Caco-2 (cell line): ENCODE measurements at places on chromosomes 4 and X.

DNA sequence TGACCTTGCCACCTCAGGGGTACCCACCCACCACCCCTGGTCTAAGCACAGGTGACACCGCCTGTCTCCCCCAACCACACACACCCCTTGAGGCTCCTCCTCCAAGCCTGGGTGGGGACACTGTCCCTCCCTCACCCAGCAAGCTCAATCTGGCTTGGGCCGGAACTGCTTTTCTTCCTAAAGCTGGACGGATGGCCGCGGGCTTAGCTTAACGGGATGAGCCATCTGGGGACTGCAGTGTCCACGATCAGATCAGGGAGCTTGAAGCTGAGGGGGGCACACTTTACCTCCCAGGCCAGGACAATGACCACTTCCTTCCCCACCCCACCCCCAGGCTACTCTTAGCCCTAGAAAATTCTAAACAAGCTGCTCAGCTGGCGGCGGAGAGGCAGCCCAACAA, 1.0 kb upstream of the SLC6A8 start:
- H3K4me3 ChIP-seq = peak overlapping the region; percentile 35
- H3K27me3 ChIP-seq = no peaks in the 10 kb centered on the region
- no peaks in the 10 kb centered on the region for H3K4me1 ChIP-seq
- H3K36me3 ChIP-seq = no peaks in the 10 kb centered on the region

GRCh38 chr4:64799751-64800150, 390.5 kb upstream of the TECRL start:
- no peaks in the 10 kb centered on the region for H3K4me1 ChIP-seq
- H3K27me3 ChIP-seq = no peaks in the 10 kb centered on the region
- DNase-seq = no peak
- H3K36me3 ChIP-seq = no peaks in the 10 kb centered on the region

DNA sequence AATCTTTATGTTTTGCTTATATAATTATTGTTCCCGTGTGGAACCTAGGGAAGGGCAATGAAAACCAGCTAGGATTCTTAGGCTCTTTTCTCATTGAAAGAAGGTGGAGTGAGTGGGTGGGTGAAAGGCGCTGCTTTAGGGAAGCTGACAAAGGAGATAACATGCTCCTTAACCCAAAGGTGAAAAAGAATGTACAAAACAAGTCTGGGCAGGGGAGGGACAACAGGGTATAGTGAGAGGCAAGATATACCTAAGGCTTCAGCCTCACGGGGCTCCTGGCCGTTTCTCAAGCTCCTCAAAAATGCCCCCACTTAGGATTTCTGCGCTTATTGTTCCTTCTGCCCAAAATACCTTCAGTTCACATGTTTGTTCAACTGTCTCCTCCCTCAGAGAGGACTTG, 1.8 kb downstream of the SH2D1A start:
- no peaks in the 10 kb centered on the region for H3K4me1 ChIP-seq
- DNase-seq = no peak
- no peaks in the 10 kb centered on the region for H3K36me3 ChIP-seq
- no peak overlapping the region for H3K27ac ChIP-seq

- no peaks in the 10 kb centered on the region for H3K36me3 ChIP-seq
- H3K4me1 ChIP-seq = no peaks in the 10 kb centered on the region
- H3K4me3 ChIP-seq = no peak overlapping the region
- no peak overlapping the region for H3K27ac ChIP-seq
Observed at GRCh38 chr4:183321079-183321478, 1.0 kb upstream of the CLDN22 start.

DNA sequence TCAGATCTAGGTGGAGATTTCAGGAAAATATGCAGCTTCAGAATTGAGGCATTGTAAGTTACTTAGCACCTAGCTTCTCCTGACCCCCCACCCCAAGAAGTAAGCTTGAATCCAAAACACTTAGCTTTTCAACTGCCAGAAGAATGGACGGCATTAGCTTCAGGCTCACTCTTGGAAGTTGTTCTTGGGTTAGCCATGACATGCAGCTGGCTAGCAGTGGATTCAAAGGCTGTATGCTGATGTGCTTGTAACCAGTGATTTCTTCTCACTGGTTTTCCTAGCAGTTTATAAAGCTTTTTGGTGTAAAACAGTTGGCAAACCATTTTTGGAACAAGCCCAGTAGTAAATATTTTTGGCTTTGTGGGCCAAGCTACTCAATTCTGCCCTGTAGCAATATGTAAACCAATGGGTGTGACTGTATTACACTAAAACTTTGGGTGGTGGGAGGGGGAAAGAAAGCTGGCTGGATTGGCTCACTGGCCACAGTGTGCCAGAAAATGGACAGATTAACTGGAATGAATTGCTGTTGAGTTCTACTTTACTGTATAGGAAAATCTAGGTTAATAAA, 85.6 kb downstream of the SHROOM2 start:
- peaks cover 9% of the 10 kb centered on the region for H3K4me1 ChIP-seq
- H3K27ac ChIP-seq = no peak overlapping the region
- no peaks in the 10 kb centered on the region for H3K27me3 ChIP-seq
- no peak for DNase-seq
- H3K36me3 ChIP-seq = no peaks in the 10 kb centered on the region
- no peak overlapping the region for H3K4me3 ChIP-seq

GRCh38 chrX:30141966-30142365, 73.4 kb upstream of the MAGEB2 start:
- no peaks in the 10 kb centered on the region for H3K36me3 ChIP-seq
- peaks cover 10% of the 10 kb centered on the region; the same call in 1 of the 2 replicates for H3K4me1 ChIP-seq
- H3K4me3 ChIP-seq = no peak overlapping the region
- H3K27ac ChIP-seq = no peak overlapping the region
- DNase-seq = peak; percentile 30

DNA sequence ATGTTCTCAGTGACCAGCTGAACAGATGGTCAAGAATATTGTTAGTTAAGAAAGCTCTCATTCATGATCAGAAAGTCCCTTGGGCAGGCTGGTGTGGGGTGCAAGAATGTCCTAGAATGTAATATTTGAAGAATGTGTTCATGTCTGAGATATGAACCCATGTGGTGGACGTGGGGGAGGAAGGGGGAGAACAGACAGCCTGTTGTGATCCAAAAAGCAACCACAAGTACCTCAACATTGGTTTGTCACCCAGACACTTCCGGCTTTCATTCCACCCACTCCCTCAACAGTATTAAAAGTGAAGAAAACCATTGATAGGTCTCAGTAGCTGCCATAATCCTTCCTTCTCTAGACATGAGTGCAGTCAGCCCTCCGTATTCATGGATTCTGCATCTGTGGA, 82.2 kb downstream of the MAML3 start:
- peaks cover 11% of the 10 kb centered on the region for H3K4me1 ChIP-seq
- H3K27ac ChIP-seq = no peak overlapping the region
- H3K4me3 ChIP-seq = no peak overlapping the region
- DNase-seq = no peak
- H3K36me3 ChIP-seq = no peaks in the 10 kb centered on the region

DNA sequence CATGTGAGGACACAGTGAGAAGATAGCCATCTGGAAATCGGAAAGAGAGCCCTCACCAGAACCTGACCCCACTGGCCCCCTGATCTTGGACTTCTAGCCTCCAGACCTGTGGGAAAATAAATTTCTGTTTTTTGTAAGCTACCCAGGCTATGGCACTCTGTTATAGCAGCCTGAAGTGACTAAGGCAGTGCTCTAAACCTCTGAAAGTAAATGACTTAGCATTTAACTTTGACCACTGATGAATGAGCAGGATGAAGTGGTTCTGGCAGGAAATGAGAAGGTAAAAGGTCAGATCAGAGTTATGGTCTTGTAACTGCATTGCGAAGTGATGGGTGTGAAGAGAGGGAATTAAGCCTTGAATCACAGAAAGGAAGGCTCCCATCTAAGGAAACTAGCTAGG, 17.0 kb downstream of the GPAT3 start:
- no peaks in the 10 kb centered on the region for H3K4me1 ChIP-seq
- DNase-seq = no peak
- no peaks in the 10 kb centered on the region for H3K36me3 ChIP-seq
- H3K27ac ChIP-seq = no peak overlapping the region
- no peak overlapping the region for H3K4me3 ChIP-seq

GRCh38 chrX:43556207-43556606, 99.9 kb upstream of the MAOA start:
- no peak for DNase-seq
- no peaks in the 10 kb centered on the region for H3K27me3 ChIP-seq
- H3K27ac ChIP-seq = no peak overlapping the region
- H3K4me3 ChIP-seq = no peak overlapping the region
- H3K4me1 ChIP-seq = peaks cover 14% of the 10 kb centered on the region
- no peaks in the 10 kb centered on the region for H3K36me3 ChIP-seq

GRCh38 chr4:72449705-72450104, 119.3 kb downstream of the ADAMTS3 start:
- H3K4me3 ChIP-seq = no peak overlapping the region
- no peaks in the 10 kb centered on the region for H3K36me3 ChIP-seq
- no peaks in the 10 kb centered on the region for H3K27me3 ChIP-seq
- no peak overlapping the region for H3K27ac ChIP-seq
- DNase-seq = no peak

- H3K4me3 ChIP-seq = no peak overlapping the region
- no peak for DNase-seq
- no peaks in the 10 kb centered on the region for H3K27me3 ChIP-seq
- no peaks in the 10 kb centered on the region for H3K36me3 ChIP-seq
Observed at GRCh38 chr4:53580274-53580673, 11.0 kb downstream of the LNX1 start.

- DNase-seq = peak; percentile 9
- H3K4me3 ChIP-seq = no peak overlapping the region
Observed at GRCh38 chr4:103753868-103754653, 34.3 kb upstream of the TACR3 start.

DNA sequence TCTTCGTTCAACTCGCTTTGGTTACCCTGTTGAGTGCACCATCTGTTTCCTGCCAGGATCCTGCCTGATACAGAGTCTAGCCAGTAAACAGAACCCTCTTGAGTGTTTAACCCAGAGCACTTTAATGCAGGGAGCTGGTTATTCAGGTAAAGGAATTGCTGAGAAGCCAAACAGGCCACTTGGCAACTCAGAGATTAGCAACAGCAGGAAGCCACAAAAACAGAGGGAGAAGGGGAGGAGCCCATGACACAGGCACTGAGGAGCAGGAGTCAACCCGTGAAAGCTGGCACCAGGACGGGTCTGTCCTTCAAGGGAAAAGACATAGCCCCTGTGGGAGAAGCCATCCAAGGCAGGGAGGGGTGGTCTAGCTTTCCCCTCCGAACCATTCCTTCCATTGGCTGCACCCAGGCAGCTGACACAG, 641.4 kb downstream of the ZNF674 start:
- H3K27ac ChIP-seq = no peak overlapping the region
- no peaks in the 10 kb centered on the region for H3K4me1 ChIP-seq
- H3K36me3 ChIP-seq = no peaks in the 10 kb centered on the region
- DNase-seq = no peak
- no peaks in the 10 kb centered on the region for H3K27me3 ChIP-seq
- no peak overlapping the region for H3K4me3 ChIP-seq

DNA sequence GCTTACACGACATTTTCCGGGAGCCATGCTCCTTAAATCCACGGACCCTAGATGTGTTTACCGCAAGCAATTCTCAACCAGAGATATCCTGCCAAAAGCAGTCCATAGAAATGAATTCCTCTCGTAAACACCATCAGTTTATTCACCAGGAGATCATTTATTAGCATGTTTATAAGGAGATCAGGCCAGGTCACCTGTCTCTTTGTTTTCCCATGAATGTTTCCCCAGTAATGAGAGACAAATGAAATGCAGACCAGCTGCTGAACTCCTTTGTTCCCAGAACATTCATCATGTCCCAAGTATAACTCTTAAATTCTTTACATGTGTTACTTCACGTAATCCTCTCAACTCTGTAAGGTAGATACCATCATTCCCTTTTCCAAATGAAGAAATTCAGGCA, 137.1 kb downstream of the DDX53 start:
- no peak overlapping the region for H3K27ac ChIP-seq
- no peaks in the 10 kb centered on the region for H3K4me1 ChIP-seq
- H3K36me3 ChIP-seq = no peaks in the 10 kb centered on the region

DNA sequence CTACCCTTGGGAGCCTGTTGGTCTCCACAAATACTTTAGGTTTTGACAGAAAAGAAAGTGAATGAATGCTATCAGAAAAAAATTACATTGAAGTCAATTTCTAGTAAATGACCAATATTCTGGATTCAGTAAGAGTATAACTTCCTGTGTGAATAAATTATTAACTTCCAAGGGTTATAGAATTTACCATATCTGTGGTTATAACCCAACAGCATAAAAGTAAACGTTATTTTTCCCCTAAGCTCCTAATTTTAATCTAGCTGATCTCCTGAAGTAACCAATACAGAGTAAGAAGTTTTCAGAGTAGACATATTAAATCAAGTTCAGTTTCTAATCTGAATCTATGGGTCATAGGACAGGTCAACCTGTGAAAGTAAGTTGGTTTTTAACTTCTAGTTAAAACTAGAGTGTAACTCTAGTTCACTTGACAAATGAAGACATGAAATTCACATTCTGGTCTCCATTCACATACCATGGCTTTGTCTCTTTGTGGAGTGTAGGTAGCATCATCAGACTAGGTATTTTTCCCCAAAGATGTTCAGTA, 22.8 kb downstream of the DTHD1 start:
- H3K36me3 ChIP-seq = no peaks in the 10 kb centered on the region
- no peak for DNase-seq
- no peaks in the 10 kb centered on the region for H3K4me1 ChIP-seq
- no peak overlapping the region for H3K4me3 ChIP-seq
- H3K27me3 ChIP-seq = no peaks in the 10 kb centered on the region

DNA sequence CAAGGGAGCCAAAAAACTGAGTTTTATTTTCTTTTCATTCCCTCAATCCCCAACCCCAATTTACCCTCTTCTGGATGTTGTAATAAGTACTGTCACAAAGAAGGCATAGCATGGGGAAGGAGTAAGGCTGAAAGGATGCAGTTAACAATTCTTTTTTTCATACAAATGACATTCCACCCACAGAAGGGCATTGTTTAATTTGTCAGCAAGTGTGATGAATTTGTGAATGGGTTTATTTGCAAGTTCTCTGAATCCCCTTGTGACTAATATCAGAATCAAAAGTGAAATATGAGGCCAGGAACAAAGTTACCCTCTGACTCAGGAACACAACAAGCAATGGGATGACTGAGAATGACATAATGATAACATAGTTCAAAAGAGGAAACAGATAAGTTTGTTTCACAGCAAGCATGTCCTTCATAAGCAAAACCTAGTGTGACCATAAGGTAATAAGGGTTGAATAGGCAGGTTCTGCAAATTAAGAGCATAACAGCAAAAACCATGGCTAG, 2.1 kb downstream of the GEMIN8 start:
- no peaks in the 10 kb centered on the region; the same call in 1 of the 2 replicates for H3K4me1 ChIP-seq
- no peak for DNase-seq

DNA sequence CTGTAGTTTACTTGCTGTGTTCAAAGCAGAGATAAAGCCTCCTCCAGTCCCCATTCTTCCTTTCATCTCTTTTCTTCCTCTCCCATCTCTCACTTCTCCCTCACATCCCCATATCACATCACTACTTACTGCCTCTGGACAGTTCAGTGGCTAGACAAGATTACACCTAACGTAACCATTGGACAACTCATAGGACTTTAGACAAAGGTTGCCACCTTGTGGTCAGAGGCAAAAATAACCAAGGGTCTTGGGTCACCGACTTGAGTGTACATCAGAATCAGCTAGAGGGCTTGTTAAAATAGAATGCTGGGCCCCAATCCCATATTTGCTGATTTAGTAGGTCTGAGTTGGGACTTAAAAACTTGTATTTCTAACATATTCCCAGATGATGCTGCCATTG, 109.3 kb upstream of the DGKK start:
- no peaks in the 10 kb centered on the region for H3K27me3 ChIP-seq
- no peaks in the 10 kb centered on the region for H3K4me1 ChIP-seq
- no peaks in the 10 kb centered on the region for H3K36me3 ChIP-seq
